Inflammatory macrophage treated with lipopolysaccharide for 1 hour (primary cell): ENCODE measurements at places on chromosomes 5 and 9.
A peak's percentile ranks its signal among the peaks of the same experiment; 100 is the strongest.

DNA sequence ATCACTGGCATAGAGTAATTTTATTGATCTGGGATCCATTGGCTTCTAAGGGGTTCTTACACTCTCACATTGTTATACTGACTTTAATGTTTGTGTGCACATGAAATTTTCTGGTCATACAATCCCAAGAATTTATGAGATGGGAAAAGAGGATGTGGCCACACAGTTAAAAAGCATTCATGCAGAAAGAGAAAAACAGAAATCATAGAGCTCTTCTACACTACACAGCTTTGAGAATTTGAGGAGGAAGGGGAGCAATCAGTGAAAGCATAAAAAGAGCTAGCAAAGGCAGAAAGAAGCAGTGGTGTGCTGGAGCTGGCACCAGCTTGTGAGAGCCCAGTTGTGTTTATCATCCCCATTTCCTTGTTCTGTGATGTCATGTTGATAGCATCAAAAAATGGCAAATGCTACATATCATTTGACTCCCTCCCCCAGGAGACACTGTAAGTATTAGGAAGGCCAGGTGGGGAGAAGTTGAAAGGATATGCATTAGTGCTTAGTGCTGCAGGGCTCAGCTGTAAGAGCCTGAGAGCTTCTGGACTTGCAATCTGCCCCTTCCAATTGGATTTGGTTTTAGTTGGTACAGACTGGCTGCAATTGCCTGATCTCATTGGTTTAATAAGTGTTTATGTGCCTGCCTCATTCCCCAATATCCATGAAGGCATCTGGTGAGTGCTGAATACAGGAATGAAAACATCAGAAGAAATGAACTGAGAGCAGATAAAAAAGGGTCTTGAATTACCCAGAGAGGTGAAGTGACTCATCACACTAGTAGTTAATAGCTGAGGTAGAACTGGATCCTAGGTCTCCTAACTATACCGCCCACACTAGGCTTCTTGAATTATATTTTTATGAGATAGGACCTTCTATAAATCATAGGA is 30.9 kb downstream of the RHOBTB3 start:
- DNase-seq: no peak

GRCh38 chr9:137359850-137360249 is 57.8 kb upstream of the NRARP start:
- DNase-seq: no peak

DNA sequence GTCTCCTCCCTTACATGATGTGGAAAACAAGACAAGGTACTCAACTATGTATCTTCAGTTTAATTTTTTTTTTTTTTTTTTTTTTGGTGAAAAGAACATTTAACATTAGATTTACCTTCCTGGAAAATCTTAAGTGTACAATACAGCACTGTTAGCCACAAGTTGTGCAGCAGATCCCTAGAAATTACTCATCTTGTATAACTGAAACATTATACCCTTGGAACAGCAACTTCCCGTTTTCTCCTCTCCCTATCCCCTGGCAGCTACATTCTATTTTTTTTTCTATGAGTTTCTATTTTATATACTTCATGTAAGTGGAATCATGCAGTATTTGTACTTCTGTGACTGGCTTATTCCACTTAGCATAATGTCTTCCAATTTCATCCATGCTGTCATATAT is 421.9 kb upstream of the FTMT start:
- DNase-seq: no peak

DNA sequence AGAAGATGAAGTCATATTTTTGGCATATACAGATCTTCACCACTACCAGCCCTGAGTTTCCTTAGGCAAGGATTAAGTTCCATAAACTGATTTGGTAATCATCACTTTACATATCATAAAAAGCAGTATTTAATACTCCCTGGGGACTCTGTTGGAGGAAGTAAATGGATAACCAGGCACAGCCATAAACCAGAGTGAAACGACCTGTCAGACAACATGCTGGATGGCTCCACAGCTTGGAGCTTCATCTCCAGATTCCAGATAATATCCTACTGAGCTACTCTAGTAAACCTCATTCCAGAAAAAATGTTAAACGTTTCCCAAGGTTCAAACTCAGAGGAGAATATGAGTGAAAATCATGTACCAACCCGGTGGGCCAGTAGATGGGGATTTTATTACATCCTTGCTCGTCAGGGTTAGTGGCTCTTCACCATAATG is 109.2 kb downstream of the BASP1 start:
- DNase-seq: no peak

DNA sequence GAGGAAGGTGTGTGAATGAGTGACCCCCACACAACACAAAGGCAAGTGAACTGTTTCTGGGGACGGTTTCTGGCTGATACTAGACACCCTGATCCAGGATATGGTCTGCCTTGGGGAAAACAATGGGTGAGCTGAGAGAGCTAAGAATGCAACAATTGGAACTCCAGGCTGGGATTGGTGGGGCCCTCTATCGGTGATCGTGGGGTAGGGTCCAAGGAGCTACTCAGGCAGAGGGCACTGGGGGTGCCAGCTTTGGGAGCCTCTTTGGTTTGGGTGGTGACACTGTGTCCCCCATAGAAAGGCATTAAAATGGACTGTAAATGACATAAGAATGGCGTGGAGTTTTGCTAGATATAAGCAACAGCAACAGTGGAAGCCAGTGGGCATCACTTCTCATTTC is 439.1 kb downstream of the DMAC1 start:
- DNase-seq: no peak

- DNase-seq: no peak
These were observed 105.9 kb downstream of the HOMER1 start for GRCh38 chr5:79408028-79408427.

DNA sequence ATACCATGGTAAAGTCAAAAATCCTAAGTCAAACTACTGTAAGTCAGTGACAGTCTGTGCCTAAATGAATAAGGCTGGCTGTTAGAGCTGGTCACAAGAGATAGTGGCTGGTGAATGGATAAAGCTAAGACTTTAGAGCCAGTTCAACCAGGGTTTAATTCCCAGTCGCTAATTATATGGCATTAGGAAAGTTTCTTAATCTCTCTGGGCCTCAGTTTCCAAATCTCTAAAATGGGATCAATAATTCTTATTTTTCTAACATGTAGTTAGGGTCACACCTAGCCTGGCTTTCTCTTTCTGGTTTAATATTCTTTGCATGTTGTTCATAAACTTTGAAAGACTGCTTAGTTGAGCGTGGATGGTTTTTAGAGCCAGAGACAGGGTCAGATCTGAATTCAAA is 64.8 kb downstream of the SMIM15 start:
- no peak for DNase-seq

- no peak for DNase-seq
These were observed 7.6 kb downstream of the ENC1 start for GRCh38 chr5:74632947-74633356.

GRCh38 chr5:170589643-170590042 is 85.8 kb downstream of the KCNIP1 start:
- no peak for DNase-seq

- DNase-seq: no peak
These were observed 35.5 kb downstream of the KCTD16 start for GRCh38 chr5:144206141-144206540.

DNA sequence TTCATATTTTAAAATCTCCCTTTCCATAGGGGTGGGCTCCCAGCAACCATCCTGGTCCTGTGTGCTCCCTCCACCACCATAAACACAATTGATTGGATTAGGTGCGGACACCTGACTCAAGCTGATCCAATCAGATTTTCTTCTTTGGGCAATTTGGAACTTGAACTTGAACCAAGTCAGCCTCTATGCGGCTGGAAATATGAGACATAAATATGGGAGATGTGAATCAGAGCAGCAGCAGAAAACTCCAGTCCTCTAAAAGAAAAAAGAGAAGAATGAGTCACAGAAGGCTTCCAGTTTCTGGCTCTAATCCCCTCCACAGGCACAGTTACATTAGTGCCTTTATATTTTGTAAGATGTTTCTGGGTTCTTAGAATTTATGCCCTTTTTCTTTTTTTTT is 306.6 kb downstream of the MLLT3 start:
- DNase-seq: no peak

GRCh38 chr5:174667526-174667925 is 56.9 kb upstream of the MSX2 start:
- DNase-seq: no peak

DNA sequence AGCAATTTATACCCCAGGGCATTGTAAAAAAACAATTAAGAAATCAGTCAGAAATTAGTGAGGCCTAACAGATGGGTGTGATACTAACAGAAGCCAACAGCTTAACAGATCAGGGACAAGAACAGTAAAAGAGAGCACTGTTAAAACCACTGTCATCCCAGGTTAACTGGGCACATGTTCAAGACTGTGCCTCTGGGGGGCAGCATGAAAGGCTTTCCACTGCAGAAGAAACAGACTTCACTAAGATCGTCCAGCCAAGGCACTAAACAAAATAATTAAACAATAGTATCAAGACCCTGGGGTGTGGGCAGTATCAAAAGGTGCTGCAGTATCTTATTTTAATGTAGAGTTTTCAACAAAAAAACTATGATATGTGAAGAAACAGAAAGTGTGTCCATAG is 43.5 kb downstream of the FBN2 start:
- DNase-seq: no peak

GRCh38 chr5:180139731-180140055 is 68.1 kb upstream of the RNF130 start:
- DNase-seq: no peak

GRCh38 chr9:4596165-4596922 is 65.8 kb upstream of the PLPP6 start:
- DNase-seq: peak; percentile 13

GRCh38 chr5:171639205-171639621 is 146.4 kb upstream of the SMIM23 start:
- no peak for DNase-seq

DNA sequence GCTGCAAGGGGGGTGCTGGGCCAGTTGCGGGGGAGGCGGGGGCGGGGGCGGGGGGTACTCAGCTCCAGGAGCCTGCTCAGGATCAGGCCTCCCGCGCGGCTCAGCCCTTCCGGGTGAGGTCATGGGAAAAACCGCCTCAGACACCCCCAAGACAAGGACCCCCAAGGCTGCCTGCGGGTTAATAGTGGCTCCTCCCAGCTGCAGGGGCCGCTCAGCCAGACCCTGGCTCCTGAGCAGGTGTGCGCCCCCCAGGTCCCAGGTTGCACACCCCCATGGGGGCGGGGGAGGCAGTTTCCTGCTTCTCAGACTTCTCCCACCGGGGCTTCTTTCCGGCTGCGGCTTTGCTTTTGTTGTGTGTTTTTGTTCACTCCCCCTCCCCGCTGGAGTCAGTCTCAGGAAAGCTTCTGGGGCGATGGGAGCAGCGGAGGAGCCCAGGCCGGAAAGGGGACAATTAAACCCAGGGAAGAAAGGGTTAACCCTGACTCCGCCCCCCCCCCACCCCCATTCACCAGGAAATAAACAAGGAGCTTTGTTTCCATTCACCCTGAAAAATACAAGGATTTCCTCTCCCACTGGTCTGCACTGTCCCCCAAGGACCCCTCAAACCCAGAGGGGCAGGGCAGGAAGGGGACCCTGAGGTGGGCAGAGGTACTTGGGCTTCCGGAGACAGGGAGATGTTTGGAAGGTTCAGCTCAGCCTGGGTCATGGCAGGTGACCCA is 42.3 kb upstream of the NOTCH1 start:
- no peak for DNase-seq

DNA sequence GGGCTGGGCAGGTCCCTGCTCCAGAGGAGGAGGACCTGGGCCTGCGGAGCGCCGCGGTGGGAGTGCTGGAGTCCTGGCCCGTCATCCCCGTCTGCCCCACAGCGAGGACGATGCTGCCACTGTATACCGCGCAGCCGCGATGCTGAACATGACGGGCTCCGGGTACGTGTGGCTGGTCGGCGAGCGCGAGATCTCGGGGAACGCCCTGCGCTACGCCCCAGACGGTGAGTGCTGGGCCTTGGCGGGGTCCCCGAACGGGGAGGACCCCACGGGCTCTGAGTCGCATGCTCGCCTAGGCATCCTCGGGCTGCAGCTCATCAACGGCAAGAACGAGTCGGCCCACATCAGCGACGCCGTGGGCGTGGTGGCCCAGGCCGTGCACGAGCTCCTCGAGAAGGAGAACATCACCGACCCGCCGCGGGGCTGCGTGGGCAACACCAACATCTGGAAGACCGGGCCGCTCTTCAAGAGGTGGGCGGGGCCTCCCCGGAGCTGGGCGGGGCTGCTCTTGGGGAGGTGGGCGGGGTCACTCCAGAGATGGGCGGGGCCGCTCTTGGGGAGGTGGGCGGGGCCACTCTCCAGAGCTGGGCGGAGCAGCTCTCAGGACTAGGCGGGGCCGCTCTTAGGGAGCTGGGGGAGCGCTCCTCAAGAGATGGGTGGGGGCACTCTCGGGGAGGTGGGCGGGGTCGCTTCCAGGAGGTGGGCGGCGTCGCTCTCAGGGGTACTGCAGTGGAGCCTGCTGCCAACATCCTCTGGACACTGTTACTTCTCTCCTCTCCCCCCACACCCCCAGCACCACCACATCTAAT is 13.1 kb downstream of the LRRC26 start:
- DNase-seq: peak; percentile 88

GRCh38 chr5:161094411-161094810 is 242.4 kb upstream of the ATP10B start:
- DNase-seq: no peak

DNA sequence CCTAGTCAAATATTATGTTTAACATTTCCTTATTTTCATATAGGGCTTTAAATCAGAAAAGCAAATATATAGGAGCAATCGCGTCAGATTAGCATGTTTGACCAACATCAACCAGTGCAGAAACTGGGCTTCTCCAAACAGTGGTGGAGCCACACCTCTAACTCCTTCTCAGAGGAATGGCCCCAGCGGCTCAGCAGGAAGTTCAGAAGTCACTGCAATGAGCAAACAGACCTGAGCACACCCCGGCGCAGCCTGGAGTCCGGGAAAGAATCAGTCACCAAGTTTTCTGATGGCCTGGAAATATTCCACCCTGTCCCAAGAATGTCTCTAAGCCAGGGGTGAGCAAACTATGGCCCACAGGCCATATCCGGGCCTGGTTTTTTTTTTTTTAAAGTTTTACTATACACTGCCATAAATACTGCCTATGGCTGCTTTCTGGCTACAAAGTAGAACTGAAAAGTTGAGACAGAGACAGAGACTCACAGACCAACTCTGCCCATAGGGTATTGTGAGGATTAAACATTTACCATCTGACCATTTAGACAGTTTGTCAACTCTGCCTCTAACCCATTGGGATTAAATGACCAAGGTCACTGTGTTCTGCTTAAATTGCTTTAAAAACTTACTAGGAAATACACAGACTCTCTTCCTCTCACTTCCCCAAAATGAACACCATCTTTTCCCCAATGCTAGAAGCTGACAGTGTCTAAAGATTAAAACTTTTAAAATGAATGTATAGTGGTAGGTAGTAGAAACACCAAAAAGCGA is 5.4 kb downstream of the GOLM1 start:
- DNase-seq: peak; percentile 55

- no peak for DNase-seq
These were observed 775.3 kb upstream of the DMAC1 start for GRCh38 chr9:8574846-8575245.

GRCh38 chr9:114484854-114485443 is 20.3 kb downstream of the WHRN start:
- peak; percentile 48 for DNase-seq

GRCh38 chr5:75322066-75322465 is 15.0 kb upstream of the HMGCR start:
- DNase-seq: no peak

DNA sequence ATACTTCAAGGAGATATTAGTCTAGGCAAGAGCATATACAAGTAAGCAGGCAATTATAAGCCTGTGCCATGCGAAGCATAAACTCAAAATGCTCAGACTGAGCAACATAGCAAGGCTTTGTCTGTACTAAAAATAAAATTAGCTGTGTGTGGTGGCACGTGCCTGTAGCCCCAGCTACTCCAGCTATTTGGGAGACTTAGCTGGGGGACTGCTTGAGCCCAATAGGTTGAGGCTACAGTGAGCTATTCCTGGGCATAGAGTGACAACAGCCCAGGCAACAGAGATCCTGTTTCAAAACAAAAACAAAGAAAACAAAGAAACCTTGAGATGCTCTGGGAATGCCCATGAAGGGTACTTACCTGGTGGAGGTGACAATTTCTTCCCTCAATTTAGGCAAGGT is 130.5 kb upstream of the ZNF608 start:
- no peak for DNase-seq
